ENCODE measurements at places on chromosomes 11 and 22. TPM values are rescaled to one million over a fixed set of nuclear protein-coding genes. Genes with fewer than 3 reads are reported as not detected.
A peak's percentile ranks its signal among the peaks of the same experiment; 100 is the strongest.

REXO2 gene
- 162 TPM for total RNA-seq

DCDC1 gene
- not detected for total RNA-seq

KCNJ4 gene
- total RNA-seq = 24.4 TPM

OR8H1 gene
- not detected for total RNA-seq

TESMIN gene
- 0.64 TPM for total RNA-seq

DNA sequence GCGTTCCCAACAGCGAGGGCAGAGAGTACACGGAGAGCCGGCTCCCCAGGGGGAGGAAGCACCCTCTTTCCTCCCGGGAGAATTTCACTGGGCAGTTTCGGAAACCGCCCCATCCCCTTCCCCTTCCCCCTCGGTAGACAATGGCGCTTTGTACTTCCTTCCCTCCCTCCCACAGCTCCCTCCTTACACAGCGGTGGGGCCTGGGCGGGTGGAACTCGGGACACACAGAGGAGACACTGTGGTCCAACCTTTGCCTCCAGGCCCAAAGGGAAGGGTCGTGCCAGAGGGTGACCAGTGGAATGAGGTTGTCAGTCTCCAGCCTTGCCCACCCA lies 4.3 kb downstream of the SMTN start:
- H3K4me1 ChIP-seq = peaks cover 49% of the 10 kb centered on the region
- DNase-seq = peak; percentile 65
- peak overlapping the region; percentile 92 for H3K27ac ChIP-seq
- peak overlapping the region; percentile 55 for H3K4me3 ChIP-seq

- no peaks in the 10 kb centered on the region for H3K27me3 ChIP-seq
- no peak overlapping the region for H3K27ac ChIP-seq
- H3K36me3 ChIP-seq = no peaks in the 10 kb centered on the region
- no peaks in the 10 kb centered on the region for H3K4me1 ChIP-seq
- no peak for DNase-seq
Measured at GRCh38 chr11:7775689-7776088, 21.1 kb downstream of the OR5P2 start.

DNA sequence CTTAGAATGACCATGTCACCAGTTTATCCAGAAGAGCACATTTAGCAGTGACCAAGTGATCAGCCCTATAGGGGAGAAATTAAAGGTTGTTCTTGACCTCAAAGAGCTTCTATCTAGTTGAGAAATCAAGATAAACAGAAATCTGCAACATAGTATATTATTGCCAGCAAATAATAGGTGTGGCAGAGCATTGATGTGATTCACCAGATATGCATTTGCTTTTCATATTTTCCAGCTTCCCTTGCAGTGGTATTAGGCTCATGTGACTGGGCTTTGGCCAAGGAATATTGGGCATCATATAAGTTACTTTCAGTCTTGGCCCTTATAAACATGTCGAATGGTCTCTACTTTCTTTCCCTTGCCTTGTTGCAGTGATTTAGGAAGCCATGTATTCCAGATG lies 34.5 kb downstream of the COMMD9 start:
- peaks cover 26% of the 10 kb centered on the region for H3K27me3 ChIP-seq
- no peak for DNase-seq
- H3K4me3 ChIP-seq = no peak overlapping the region

- no peak overlapping the region for H3K4me3 ChIP-seq
- H3K27ac ChIP-seq = no peak overlapping the region
- no peaks in the 10 kb centered on the region for H3K27me3 ChIP-seq
- H3K36me3 ChIP-seq = no peaks in the 10 kb centered on the region
- H3K4me1 ChIP-seq = no peaks in the 10 kb centered on the region
Measured at GRCh38 chr11:14529951-14530350, 9.8 kb upstream of the PSMA1 start.
